Central memory CD8-positive, alpha-beta T cell (primary cell): ENCODE measurements at places on chromosomes 16 and 17.

DNA sequence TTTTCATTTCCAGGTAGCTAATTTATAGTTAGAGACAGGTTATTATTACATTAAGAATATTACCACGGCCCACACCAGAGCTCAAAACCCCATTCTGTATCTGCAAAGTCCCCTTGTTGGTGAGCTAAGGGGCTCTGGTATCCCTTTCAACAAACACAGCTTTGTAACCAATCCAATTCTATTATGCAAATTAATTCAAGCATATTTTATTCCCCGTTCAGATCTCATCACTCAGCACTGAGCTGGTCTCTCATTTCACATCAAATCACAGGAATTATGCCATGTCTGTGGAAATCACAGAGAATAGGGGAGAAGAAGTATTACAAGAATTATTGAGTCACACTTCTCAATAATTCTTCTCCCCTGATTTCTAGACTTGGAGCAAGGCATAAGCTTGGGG lies 111.7 kb downstream of the CDH11 start:
- DNase-seq, result no peak

- DNase-seq, result no peak
These were observed 1.3 kb downstream of the ENGASE start for GRCh38 chr17:79075861-79076406.

DNA sequence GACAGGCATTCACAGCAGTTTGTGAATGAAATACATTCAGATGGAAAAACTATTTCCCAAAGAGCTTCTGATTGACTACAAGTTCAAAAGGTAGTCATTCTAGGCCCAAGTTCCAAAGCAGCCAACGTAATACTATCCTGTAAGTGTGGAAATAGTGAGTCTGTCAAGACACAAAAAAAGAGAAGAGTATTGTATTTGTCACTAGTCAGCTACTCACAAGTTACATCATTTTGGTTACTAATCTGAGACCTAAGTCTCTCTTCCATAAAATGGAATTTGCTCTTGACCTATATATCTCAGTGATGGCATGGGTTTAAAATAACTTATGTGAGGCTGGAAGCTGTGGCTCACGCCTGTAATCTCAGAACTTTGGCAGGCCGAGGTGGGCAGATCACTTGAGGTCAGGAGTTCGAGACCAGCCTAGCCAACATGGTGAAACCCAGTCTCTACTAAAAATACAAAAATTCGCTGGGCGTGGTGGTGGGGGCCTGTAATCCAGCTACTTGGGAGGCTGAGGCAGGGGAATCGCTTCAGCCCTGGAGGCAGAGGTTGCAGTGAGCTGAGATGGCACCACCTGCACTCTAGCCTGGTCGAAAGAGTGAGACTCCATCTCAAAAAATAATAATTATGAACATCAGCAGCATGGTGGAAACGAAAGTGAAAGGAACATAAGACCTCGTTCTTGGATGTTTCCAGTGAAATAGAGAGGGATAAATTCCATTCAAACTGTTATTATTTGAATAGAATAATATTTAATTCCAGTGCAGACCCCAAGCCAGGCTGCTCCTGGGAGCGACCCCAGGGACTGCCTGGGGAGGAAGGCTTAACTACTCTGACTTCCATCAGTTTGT lies 2.9 kb downstream of the CMC2 start:
- no peak for DNase-seq

GRCh38 chr17:35341411-35341992 lies 31.9 kb downstream of the SLFN11 start:
- DNase-seq, result no peak

- DNase-seq, result no peak
These were observed 211.7 kb downstream of the XYLT1 start for GRCh38 chr16:17258848-17259713.

GRCh38 chr16:74200921-74201320 lies 95.7 kb upstream of the PSMD7 start:
- no peak for DNase-seq

- DNase-seq, result peak; percentile 65
These were observed 7.8 kb upstream of the RNF213 start for GRCh38 chr17:80252871-80253270.

DNA sequence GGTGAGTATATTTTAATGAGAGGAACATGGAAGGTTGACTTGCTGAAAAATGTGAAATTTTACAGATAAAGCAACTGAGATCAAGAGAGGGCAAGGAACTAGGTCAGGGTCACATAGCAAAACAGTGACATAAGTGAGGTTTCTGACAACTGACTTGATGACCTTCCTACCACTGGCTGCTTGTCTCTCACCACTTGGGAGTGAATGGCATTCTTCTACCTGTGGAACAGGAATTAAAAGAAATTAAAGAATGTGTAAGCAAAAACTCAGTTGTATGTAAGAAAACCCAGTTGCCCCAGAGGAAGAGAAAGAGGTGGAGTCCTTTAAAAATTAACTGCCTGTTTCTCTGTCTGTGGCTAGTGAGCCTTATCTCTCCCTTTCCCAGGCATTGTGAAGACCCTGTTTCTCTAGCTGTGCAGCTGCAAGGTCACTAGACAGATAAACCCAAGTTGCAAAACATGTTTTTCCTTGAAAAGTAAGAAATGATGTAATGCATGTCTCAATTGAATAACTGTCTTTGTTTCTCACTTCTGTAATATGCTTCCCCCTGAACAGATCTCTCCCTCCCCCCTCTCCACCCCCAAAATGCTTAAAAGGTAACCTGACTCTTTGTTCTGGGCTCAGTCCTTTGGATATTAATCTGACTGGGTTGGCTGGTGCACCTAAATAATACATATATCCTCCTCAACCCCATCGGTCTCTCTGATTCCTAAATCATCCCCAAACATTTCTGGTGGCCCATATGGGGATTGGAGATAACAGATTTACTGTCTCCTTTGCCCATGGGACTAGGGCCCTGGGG lies 23.4 kb downstream of the ACSM1 start:
- no peak for DNase-seq

GRCh38 chr16:9279291-9280068 lies 188.0 kb downstream of the HAPSTR1 start:
- DNase-seq, result no peak

DNA sequence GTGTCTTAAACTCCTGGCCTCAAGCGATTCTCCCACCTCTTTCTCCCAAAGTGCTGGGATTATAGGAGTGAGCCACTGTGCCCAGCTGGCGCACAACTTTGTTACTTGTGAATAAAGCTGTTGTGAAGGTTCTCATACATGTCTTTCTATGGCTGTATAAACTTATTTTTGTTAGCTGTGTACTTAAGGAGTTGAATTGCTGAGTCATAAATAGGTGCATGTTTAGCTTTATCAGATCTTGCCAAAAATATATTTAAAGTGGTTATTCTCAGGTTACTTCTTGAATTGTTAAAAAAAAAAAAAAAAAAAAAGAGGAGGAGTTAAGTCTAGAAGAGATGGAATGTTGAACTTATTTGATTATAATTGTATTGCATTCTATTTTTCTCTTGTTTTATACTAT lies 47.6 kb upstream of the IRX3 start:
- no peak for DNase-seq

DNA sequence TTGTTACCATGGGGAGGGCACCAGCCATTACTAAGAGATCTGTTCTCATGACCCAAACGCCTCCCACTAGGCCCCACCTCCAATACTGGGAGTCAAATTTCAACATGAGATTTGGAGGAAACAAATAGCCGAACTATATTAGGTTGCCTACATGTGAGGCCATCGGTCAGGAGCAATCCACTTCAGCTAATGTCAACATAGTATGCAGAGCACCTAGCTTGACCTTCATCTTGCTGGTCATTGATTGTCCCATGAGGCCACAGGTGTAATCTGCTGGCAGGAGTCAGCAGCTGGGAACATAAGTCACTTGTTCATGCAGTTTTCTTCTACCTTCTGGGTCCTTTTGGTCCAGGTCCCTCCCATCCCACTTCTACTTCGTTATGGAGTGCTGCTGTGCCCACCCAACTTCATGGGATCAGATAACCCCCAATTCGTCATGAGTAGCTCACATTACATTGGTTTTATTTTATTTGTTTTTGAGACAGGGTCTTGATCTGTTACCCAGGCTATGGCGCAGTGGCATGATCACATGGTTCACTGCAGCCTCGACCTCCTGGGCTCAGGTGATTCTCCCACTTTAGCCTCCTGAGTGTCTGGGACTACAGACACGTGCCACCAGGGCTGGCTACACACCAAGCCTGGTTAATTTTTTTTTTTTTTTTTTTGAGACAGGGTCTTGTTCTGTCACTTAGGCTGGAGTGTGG lies 5.9 kb upstream of the KPNA2 start:
- DNase-seq, result no peak

DNA sequence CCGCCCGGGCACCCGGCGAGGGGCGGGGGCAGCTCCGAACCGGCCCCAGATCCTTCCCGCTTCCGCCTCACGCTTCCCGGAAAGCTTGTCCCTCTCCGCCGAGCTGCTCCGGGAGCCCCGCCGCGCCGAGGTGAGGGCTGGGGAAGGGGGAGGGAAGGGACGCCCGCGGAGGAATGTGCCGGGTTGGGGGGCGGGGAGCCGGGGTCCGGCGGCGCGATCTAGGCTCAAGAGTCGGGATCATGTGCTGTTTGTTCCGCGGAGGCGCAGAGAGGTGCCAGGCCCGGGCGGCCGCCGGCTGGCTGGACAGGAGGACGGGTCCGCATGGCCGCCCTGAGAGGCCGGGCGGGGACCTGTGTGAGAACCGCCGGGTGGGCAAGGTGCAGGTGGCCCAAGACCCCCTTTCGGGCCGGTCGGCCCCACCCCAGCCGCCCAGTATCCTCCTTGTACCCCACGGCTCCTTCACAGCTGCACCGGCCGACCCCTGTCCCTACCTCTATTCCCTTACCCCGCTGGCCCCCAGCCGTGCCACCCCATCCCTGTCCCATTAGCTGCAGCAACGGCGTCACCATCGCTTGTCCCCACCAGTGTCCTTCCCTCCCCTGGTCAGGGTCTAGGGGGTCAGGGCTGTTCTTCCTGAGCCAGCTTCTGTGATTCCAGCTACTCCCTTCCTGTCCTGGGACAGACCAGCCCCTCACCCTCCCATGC lies 429 bp downstream of the KIF1C start:
- no peak for DNase-seq

DNA sequence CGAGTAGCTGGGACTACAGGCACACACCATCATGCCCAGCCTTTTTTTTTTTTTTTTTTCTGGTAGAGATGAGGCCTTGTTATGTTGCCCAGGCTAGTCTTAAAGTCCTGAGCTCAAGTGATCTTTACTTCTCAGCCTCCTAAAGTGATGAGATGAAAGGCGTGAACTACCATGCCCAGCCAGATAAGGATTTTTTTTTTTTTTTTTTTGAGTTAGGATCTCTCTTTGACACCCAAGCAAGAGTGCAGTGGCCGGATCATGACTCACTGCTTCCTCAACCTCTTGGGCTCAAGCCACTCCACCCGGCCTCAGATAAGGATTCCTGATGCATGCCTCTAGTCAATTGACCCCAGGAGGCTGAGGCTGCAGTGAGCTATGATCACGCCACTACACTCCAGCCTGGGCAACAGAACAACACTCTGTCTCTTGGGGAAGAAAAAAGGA lies 11.2 kb upstream of the PLEKHG4 start:
- no peak for DNase-seq

DNA sequence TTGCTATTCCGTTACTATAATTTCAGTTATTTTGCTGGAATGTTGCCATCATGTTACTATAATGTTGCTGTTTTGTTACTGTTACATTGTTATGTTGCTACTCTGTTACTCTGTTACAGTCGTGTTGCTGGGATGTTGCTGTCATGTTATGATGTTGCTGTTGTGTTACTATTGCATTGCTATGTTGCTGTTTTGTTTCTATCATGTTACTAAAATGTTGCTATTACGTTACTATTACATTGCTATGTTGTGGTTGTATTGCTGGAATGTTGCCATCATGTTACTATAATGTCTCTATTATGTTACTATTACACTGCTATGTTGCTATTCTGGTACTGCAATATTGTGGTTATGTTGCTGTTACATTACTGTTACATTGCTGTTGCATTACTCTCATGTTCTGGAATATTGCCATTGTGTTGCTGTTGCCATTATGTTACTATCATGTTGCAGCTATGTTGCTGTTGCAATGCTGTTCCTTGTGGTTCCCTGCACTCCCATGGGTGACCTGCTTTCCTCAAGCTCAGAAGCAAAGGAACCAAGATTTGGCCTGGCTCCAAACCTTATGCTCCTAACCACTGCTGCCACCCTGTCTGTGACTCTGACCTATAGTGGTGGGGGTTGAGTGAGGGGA lies 64.4 kb downstream of the ABCC6 start:
- no peak for DNase-seq

GRCh38 chr16:72271699-72272240 lies 99.8 kb upstream of the PMFBP1 start:
- no peak for DNase-seq

DNA sequence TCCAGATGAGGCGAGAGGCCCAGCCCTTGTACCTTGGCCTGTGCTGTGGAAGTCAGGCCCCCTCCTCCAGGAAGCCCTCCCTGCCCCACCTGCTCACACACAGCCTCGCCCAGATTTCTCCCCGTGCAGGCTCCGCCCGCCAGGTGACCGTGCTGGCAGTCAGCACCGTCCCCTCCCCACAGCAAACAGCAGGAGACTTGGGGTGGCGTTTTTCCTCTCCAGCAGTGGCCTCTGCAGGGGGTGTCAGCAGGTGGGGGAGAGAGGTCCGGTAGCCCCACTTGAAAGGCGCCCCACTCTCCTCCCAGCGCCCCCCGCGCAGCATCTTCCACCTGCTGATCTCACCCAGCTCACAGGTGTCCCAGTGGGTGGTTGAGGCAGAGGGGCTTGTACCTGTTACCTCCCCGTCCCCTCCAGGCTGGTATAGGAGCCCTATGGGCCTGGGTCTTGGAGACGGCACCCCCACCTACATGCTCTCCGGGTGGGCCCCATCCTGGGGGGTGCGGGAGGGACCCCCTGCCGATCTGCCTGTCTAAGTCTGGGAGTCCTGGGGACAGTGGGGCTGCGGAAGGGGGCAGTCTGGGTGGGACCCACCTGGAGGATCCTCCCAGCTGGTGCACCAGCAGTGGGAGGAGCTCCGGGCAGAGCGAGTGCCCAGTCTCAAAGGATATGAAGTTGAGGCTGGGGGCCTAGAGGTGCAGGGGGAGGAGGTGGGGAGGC lies 4.2 kb upstream of the C1QTNF8 start:
- no peak for DNase-seq

DNA sequence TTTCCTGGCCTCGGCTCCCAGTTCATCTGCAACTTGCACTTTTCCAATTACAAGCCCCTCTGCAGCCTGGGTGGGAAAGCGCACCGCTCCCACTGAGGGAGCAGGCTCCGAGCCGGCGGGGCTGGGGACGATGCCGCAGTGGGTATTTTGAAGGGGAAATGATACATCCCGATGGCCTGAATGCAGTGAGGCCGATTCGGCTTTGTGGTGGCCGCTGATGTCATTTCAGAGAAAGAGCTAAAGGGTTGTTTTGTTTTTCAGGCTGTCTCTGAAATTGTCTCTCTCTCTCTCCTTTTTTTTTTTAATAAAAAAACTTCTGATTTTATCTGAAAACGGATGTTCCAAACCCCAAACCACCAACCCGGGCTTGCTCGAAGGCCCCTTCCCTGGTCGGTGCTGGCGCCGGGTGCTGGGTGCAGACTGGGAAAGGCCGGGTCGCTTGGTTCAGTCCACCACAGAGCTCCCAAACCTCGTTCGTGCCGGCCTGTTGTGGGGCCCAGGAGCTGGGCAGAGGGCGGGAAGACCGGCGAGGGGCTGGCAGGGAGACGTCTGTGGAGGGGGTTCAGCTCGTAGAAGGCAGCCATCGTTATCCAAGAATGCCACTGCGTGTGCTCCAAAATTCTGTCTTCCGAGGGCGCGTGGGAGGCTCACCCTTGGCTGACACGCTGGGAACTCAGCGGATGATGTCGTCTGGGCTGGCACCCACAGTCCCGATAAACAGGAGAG lies 102.8 kb downstream of the FOXL1 start:
- no peak for DNase-seq
